Stimulated activated effector memory CD8-positive, alpha-beta T cell treated with anti-CD3 and anti-CD28 coated beads, Interleukin-12 subunit alpha, Interleukin-12 subunit beta, amount 100 ng/mL, for 72 hours (primary cell): ENCODE measurements at places on chromosomes 12 and 14.
A peak's percentile ranks its signal among the peaks of the same experiment; 100 is the strongest.

- peak; percentile 31 for DNase-seq
Measured at GRCh38 chr14:69716478-69717187, 50.3 kb upstream of the SRSF5 start.

DNA sequence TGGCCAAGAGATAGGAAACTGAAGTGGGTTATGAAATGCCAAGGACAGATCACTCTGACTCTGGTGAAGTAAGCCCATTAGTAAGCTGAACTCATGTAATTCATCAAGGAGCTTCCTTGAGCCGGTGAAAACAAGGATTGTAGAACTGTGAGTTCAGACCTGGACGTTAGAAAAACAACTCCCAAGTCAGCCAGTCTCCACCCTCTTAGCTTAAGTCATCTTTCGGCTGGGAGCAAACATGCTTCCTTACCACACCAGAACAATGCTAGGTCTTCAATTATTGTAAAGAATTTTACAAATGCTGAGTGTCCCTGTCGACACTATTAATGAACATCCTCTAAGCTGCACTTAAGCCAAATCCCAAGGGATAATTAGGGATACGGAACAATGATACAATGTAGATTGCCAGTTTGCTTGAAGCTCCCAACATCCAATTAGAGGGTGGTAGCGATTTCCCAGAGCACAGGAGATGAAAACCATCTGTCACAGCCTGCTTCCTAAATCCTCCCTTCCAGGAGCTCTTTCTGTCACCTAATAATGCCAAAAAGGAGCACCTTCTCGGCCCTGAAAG lies 45.7 kb upstream of the VASH1 start:
- no peak for DNase-seq

DNA sequence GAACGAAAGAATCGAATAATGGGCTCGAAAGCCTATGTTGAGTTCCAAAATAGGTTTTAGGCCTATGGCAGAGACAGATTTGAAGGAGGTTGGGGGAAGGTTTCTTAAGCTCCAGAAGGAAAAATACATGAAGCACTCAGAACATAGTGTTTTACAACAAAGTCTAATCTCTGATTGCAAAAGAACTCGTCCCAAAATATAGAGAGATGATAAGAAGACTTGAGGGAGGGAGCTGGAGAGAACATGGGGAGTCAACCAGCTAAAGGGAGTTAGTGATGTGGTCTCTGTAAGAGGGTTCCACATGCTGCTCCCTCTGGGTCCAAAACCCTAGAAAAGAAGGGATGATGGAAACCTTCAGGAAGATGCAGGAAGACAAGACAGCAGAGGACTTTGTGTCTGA lies 54.8 kb upstream of the DAAM1 start:
- DNase-seq: no peak

DNA sequence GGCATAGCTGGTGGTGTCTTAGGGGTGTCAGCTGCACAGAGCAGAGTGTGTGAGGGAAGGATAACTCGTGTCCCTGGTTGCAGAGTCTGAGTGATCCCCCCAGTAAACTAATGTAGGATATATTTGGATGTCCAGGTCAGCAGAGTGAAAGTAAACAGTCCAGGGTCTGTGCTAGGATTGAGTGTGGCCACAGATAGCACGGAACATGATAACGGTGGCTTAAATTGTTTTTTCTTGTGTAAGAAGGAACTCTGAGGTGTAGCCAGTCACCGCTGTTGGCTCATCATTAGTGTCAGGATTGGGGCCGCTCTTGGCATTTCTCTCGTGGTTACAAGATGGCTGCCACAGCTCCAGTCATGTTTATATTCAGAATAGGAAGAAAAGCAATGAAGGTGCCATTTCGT lies 97.3 kb downstream of the DERA start:
- DNase-seq: no peak

DNA sequence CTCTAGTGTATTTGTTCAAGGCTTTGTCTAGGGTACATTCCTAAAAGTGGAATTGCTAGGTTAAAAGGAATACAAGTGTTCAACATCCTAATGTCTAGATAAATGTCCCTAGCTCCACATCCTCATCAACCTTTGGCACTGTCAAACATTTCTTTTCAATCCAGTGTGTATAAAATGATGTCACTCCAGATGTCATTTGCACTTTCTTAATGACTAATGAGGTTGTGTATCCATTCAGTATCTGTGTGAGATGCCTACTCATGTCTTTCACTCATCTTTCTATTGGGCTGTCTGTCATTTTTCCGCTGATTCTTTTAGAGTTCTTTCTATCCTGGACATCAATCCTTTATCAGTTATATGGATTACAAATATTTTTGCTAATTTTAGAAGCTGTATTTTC lies 43.3 kb downstream of the ARMH4 start:
- DNase-seq: no peak
